Stimulated activated CD8-positive, alpha-beta memory T cell treated with anti-CD3 and anti-CD28 coated beads, Interleukin-7, amount 100 ng/mL, for 4 hours (primary cell): ENCODE measurements at places on chromosomes 12 and 14.
A peak's percentile ranks its signal among the peaks of the same experiment; 100 is the strongest.

- DNase-seq: no peak
These were observed 101.9 kb upstream of the OVCH1 start for GRCh38 chr12:29599381-29599780.

- no peak for DNase-seq
These were observed 35.9 kb downstream of the FLRT2 start for GRCh38 chr14:85565862-85566296.

GRCh38 chr12:94258593-94258992 is 110.2 kb downstream of the PLXNC1 start:
- DNase-seq: no peak

DNA sequence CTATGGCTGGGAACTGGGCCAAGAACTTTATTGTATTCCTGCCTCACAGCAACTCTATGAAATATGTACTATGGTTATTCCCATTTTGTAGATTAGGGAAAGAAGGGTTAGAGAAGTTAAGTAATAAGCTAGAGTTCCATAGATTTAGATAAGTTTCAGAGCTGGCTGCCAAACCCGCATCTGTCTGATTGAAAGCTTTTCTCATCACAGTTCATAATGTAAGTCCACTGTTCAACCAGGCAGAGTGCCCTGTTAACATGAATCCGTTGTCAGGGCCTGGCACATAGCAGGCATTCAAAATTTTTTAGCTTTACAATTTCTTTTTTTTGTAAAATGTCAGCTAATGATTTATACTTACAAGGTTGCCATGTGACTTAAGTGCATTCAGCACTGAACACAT is 467.3 kb downstream of the NRXN3 start:
- no peak for DNase-seq

- DNase-seq: no peak
These were observed 45.6 kb downstream of the MSRB3 start for GRCh38 chr12:65324056-65324455.

GRCh38 chr12:28180786-28181185 is 9.5 kb upstream of the CCDC91 start:
- no peak for DNase-seq

- DNase-seq: no peak
These were observed 54.3 kb downstream of the TECPR2 start for GRCh38 chr14:102417001-102417431.

DNA sequence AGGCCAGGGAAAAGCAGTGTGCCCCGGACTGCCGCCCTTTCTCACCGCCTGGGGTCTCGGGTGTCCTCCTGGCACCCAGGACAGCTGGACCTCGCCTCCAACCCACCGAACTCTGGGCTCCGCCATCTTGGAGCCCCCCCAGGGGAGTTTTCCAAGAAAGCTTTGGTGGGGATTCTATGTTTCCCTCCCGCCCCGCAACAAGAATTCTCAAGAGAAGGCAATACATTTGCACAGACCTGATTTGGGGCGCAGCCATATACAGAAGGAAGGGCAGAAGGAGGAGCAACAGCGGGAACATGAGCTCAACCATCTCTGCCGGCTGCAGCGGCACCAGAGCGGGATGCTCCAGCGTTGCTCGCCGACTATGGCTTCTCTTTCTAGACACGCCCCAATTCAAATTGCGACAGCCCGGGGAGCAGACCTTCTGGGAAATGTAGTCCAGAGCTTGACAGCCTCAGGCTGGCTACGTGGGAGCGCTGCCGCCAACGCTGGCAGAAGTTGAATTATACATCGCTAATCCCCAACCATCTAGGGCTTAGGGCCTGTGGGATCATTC is at the start of gene RDH11:
TSS of gene RDH11 (minus strand) at position 371 of the 556 bp plus-strand sequence. CDS start at position 310, 61 bp downstream.
- DNase-seq: peak; percentile 72

DNA sequence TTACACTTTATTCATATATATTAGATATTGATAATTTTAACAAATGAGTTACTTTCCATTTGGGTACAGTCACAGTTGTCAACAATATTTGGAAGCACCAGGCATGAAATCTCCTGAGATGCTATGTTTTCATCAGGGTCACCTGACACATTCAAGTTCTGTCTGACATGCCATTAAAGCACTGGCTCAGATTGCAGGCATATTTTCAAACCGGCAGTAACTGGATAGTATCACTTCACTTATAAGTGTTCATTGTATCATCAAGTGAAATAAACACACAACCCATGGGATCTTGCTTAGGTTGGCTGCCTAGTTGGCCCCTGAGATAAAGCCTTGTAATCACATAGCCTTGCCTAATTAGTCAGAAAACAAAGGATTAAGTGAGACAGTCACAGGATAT is 4.8 kb downstream of the IFNG start:
- DNase-seq: no peak

DNA sequence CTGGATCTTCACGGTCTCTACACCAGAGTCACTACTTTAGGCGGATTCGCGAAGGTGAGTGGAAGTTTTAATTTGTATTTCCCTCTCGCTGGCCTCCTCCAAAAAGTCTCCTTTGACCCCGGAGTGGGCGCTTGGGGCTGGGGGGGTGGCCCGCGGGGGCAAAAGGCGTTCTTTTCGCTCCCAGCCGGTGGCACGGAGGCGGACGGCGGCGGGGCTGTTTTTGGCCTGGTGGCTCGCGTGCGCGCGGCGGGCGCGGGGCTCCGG is 510 bp downstream of the ARID2 start:
- peak; percentile 36 for DNase-seq

GRCh38 chr12:124835656-124836410 is 27.8 kb downstream of the SCARB1 start:
- no peak for DNase-seq

GRCh38 chr12:89126712-89127111 is 225.6 kb downstream of the DUSP6 start:
- no peak for DNase-seq

GRCh38 chr14:83312511-83312910 is 1778.9 kb upstream of the SEL1L start:
- DNase-seq: no peak

DNA sequence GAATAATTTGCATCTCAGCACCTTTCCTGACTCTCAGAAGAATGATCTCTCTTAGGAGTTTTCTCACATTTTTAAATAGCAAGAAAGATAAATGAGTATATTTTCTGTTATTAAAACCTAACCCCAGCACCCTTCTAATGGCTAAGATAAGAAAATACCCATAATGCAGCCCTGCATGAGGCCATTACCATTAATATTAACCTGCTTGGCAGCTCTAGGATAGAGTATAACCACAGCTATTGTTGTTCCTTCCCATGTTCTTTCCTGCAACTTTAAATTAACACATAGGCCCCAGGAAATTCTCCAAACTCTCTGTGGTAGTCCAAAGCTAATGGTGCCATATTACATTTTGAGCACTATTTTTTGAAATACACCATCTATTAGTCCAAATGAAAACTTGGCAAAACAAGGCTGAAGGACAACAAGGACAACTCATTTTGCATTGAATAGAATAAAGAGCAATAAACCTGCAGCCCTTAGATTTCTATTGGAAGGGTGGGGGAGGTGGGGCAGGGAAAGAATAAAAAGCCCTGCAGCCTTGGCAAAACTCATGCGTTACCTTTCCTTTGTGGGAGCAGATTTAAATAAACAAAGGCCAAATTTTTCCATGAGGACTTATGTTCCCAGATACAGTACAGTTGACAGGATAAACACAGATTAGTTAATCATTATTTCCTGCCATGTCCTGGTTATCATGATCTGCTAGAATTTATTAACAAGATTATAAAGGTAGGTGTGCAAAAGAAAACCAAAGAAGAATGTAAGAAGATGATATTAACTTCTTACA is 46.9 kb downstream of the BTG1 start:
- DNase-seq: no peak

GRCh38 chr14:72625689-72626088 is 268.2 kb downstream of the DPF3 start:
- DNase-seq: no peak

DNA sequence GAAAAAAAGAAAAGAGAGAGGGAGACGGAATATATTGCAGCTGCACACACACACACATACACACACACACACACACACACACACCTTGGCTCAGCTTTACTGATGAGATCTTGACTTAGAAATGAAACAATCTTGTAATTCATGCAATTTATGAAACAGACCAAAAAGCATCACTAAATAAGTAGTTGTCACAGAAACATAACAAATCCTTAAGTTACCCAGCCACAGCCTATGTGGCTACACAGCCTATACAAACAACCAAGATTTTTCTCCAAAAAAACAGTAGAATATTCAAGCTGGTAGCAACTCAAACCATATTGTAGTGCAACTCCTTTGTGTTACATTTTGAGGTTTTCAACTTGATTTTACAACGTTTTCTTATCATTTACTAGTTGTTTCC is 37.9 kb upstream of the GNG2 start:
- no peak for DNase-seq

DNA sequence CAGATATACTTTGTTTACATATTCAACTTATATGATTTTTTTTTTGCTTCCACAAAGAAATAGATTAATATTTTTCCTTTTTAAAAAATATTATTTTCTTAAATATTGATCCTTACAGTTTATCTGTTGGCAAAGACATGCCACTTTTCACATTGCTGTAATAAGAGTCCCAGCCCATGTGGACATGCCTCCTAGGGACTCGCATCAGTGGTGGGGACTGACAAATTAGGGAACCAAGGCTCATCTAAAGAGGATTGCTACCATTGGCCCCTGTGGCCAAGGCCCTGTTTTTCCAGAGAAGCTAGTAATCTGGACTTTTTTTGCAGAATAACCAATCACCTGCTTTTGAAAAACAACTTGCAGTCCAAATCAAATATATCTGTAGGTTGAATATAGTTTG is 27.8 kb upstream of the BMAL2 start:
- no peak for DNase-seq

GRCh38 chr14:21073921-21074320 is 3.8 kb downstream of the ARHGEF40 start:
- no peak for DNase-seq

- no peak for DNase-seq
These were observed 107.4 kb downstream of the PPM1A start for GRCh38 chr14:60356386-60356785.

DNA sequence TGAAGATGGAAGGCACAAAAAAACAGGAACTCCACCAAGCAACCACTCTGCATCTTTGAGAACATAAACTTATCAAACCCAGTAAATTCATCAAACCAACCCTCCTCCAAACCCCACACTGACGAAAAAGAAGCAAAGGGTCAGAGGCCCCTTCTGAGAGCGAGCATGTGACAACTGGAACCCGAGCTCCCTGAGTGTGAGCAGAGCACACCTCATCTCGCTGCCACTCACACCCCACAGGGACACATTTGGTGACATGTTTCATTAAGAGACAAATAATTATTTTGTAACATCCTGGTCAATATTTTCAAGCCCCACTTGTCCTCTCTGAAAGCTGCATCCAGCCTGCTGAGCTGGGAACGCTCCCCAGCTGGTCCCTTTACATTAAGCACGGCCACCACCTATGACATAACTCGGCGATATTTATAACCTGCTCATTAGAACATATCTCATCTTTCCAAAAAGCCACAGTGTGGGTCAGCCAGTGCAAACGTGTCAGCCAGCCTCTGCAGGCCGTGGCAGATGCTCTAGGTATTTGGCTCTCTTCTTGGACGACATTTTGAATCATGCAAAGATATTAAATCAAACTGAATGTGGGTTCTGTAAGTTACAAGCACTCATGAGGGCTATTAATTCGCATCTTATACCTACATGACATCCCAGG is 120.1 kb downstream of the TTC7B start:
- no peak for DNase-seq

GRCh38 chr14:29892327-29892726 is 35.3 kb downstream of the PRKD1 start:
- DNase-seq: no peak

- DNase-seq: no peak
These were observed 35.9 kb upstream of the CEP83 start for GRCh38 chr12:94495445-94496115.

- no peak for DNase-seq
These were observed 260.1 kb upstream of the OR4E1 start for GRCh38 chr14:21933681-21934080.

GRCh38 chr12:54014377-54015017 is 5.7 kb downstream of the HOXC8 start:
- no peak for DNase-seq

DNA sequence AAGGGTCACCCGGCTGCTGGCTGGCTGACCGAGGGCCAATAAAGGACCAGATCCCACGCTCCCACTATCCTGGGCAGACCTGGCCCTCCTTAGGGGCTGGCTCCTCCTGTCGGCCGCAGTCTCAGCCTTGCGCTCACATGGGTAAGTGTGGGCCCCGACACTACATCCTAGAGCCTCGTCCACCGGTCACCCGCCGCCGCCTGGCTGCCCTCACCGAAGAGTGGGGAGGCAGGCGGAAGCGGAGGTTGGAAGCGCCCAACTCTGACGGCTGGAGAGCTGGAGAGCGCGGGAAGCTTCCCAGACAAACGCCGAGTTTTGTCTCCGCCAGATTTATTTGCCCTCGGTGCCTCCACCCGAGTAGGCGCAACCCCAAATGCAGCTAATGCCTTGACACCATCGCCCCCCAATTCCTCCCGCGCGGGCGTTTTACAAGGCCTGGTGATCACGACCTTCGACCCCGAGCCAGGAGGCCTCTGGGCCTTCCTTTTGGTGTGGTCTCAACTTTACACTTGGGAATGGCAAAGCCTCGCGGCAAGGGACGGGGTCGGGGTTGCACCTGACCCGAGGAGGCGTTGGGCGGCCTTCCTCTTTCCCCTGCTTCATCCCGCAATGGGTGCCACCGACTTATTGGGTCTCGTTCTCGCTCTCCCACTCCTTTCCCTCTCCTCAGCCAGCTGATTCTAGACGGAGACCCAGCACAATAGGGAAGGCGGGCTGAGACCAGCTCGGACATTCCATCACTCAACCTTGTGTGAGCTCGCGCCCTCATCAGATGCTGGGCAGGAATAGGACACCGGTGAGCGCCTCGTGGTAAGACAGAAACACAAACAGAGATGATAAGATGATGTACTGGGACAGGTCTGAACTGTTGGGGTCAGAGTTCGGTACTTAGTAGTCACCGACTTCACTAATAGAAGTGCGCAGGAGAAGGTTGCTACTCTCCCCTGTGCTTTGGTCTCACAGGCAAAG is 78.3 kb upstream of the ANO4 start:
- no peak for DNase-seq

GRCh38 chr12:3743803-3744202 is 9.1 kb downstream of the CRACR2A start:
- DNase-seq: no peak

DNA sequence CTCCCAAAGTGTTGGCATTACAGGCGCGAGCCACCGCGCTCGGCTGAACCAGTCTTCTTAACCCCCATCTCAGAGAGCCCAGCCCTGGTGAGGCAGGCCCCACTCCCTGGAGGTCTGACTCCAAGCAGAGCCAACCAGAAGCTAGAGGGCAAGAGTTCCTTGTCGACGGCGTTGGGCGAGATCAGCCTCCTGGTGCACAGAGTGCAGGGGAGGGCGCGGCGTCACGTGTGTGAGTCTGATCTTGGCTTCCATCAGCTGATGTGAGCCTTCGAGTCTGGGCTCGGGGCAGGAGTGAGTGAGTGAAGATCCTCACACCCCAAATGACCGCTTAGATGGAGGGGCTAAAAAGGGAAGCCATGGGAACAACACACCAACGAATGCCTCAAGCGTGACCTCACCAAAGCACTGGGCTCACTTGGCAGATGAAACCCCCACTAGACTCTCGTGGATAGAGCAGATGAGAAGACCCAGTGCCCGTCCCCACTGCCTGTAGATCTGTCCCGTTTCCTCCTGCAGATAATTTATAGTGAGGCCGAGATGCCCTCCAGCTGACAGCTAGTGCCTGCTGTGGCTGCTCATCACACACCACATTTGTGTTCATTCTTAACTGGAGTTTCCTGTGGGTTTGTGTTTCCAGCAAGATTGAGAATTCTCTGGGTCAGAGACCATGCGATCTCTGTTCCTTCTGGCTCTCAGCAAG is 28.6 kb upstream of the ADGRD1 start:
- no peak for DNase-seq
